ENCODE measurements at places on chromosomes 2 and 18.

GRCh38 chr18:76569644-76570419, 74.8 kb upstream of the ZNF516 start:
- DNase-seq, result no peak

DNA sequence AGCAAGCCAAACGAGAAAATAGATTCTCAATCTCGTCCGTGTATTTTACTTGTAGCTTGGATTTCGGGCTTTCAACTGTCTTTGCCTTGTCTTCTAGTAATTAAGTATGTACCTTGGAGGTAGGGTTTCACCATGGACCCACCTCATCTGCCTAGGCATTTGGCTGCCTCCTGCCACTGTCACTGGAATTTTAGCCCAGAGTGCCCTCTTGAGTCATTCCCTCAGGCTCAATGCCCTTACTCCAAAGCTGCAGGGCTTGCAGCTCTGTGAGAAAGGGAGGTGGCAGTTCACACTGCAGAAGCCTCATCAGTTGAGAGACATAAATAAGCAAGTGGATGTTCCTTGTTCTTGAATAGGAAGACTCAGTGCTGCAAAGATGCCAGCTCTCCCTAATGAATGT, 89.6 kb downstream of the VSNL1 start:
- no peak for DNase-seq

- no peak for DNase-seq
Observed at GRCh38 chr2:203783496-203784203, 77.2 kb downstream of the CD28 start.

DNA sequence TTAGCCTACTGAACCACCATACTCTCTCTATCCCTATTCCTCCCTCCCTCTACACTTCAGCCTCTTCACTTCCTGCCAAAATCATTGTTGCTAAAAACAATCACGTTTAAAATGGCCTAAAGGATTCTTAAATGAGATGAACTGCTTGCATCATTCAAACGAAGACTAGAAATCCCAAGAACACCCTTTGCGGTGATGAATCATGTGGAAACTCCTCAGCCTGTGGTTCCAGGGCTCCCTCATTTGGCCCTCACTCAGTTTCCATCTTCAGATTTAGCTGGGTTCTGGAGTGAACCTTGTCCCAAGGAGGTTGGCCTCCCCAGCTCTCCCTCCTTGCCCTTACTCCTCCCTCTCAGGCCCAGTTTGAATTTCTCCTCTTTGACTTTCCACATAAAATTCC, 125.6 kb upstream of the CDC42EP3 start:
- no peak for DNase-seq

DNA sequence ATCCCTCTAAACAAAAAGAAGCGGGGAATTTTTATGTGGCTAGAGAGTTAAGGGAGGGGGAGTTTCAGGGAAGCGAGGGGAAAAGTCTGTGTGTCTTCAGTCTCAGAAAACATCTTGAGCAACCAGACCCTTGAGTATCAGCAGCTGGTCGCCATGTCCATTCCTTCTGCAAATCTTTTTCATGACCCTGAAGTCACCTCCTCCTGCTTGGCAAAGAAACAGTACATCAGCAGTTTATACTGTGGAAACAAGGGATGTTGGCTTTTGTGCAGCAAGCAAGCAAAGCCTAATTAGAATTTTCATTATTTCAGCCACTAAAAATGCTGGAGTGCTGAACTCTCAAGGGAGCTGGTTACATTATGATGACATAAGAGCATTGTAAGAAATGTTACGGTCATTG, 187.4 kb upstream of the SLC8A1 start:
- no peak for DNase-seq

- no peak for DNase-seq
Observed at GRCh38 chr2:183010112-183010511, 28.1 kb downstream of the NCKAP1 start.

DNA sequence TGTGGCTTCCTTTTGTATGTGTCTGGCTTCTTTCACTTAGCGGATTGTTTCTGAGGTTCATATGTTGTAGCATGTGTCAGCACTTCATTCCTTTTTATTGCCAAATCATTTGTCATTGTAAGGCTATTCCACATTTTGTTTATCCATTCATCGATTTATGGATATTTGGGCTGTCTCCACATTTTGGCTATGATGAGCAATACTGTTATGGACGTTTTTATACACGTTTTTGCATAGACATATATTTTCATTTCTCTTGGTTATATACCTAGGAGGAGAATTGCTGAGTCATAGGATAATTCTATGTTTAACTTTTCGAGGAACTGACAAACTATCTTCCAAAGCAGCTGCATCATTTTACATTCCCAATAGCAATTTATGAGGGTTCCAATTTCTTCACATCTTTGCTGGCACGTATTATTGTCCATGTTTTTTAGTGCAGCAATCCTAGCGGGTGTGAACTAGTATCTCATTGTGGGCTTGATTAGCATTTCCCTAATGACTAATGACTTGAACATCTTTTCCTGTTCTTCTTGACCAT, 48.1 kb upstream of the TBC1D8 start:
- no peak for DNase-seq

DNA sequence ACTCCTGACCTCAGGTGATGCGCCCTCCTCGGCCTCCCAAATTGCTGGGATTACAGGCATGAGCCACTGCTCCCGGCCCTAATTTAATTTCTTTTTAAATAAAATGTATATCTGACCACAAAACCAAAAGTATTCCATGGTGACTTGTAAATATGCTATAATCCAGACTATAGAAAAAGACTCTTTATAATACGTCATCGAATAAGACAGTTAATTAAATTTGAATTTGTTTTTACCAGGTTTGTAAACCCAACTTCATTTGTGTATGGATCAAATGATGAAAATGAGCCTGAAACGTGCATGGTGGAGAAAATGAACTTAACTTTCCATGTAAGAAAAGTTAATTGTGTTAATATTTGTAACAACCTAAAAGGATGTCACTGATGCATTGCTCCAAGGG, 69.9 kb downstream of the ITGA4 start:
- DNase-seq, result no peak

GRCh38 chr2:64219149-64219548, 74.9 kb upstream of the PELI1 start:
- DNase-seq, result no peak

DNA sequence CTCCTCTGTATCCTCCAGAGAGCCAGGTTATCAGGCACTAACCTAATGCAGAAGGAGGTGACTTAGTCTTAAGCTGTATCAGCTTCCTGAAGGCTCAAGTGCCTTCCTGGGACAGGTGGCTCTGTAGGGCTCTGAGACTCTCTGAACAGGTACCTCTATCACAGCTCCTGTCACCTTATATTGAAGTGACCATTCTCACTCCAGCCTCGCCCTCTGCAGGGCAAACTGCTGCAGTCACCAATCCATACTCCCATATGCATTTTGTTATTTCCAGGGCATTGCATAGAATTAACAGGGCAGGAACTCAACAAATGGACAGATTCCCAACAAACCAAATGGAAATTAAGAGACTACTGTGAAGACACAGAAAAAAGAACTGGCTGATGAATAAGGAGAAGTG, 203.0 kb upstream of the REV1 start:
- DNase-seq, result no peak

DNA sequence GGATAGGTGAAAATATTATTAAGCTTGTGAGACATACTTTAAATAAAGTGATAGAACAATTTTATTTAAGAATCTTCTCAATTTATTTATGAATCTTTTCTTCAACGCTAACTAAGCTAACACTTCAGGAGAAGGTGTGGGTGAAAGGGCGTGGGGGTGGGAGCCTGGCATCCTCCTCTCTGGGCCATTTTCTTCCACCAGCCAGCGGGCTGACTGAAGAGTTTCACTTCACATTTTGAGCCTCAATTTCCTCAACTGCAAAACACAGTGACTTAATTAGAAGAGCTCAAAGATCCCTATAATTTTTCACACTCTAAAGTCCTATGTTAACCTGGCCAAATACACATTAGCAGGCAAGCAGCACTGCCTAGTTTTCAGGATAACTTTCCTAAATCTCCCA, 94.8 kb downstream of the FTCDNL1 start:
- DNase-seq, result no peak

- no peak for DNase-seq
Observed at GRCh38 chr2:10417551-10418335, 30.4 kb downstream of the ODC1 start.

DNA sequence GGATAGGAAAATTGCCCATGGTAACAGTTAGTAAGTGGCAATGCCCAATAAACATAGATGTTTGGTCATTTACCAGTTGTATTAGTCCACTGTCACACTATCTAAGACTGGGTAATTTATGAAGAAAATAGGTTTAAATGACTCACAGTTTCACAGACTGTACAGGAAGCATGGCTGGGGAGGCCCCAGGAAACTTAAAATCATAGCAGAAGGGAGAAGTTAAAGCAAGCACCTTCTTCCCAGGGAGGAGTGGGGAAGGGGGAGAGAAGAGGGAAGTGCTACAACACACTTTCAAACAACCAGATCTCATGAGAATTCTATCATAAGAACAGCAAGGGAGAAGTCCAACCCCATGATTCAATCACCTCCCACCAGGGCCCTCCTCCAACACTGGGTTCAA, 23.4 kb downstream of the NR4A2 start:
- DNase-seq, result no peak

DNA sequence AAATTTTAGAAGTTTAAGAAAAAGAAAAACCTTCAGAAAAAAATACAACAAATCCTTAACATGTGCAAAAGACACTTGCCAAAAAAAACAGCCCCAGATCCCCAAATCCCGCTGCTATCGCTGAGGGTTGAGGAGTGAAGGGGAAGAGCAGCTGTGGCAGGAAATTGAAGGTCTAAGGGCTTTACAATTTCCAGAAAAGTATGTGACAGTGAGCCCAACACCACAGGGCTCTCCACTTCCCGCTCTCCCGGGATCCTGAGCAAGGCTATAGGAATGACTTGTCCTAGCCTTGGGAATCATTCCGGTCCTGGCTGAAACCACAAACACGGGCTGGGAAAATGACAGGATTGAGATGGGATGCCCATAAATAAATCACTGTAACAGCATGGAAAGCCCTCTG, 191.4 kb downstream of the TMEM163 start:
- no peak for DNase-seq

- no peak for DNase-seq
Observed at GRCh38 chr18:64403784-64404503, 255.1 kb upstream of the LINC00305 start.

DNA sequence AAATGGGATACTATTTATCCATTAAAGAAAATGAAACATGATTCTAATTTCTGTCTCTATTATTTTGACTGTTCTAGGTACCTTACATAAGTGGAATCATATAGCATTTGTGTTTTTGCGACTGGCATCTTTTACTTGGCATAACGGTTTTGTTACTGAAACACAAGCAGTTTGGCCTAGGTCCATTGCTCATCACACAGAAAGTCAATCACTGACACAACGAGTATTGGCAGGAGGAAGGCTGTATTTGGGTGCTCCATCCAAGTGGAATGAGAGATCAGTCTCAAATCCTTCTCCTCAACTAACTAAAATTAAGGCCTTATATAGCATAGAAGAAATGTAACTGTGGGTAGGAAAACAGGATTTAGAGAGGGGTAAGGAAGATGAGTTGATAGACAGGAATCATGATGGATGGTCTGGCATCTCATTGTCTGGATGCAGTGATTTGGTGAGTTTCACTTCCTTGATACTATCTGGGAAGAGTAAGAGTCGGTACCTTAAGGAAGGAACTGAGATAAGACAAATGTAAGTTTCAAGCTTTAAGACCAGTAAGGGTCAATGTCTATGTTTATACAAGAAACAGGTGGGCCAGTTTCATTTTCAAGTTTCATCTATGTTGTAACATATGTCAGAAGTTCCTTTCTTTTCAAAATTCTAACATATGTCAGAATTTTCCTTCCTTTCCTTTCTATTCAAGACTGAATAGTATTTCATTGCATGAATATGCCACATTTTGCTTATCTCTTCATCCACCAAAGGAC, 276.9 kb upstream of the RAB6C start:
- DNase-seq, result no peak

GRCh38 chr18:76619261-76619620, 124.2 kb upstream of the ZNF516 start:
- DNase-seq, result no peak

DNA sequence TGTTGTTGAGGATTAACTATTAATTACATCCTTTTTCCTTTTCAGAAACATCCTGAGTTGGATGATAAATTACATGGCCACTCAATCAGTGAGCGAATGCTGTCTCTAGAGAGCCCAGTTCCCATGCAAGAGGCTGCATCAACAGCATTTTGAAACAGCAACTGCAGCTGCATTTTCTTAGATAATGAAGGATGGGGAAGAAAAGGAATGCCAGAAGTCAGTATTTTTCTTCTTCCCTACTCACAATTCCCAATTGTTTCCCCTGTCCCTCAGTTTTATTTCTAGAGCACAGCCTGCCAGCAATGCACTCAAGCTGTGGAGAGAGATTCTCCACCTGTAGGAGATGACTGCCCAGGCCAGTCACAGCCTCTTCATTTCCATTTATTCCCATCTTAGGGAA, 6.9 kb downstream of the SCN7A start:
- DNase-seq, result no peak

- DNase-seq, result no peak
Observed at GRCh38 chr2:96967436-96967835, 18.9 kb downstream of the FAM178B start.

DNA sequence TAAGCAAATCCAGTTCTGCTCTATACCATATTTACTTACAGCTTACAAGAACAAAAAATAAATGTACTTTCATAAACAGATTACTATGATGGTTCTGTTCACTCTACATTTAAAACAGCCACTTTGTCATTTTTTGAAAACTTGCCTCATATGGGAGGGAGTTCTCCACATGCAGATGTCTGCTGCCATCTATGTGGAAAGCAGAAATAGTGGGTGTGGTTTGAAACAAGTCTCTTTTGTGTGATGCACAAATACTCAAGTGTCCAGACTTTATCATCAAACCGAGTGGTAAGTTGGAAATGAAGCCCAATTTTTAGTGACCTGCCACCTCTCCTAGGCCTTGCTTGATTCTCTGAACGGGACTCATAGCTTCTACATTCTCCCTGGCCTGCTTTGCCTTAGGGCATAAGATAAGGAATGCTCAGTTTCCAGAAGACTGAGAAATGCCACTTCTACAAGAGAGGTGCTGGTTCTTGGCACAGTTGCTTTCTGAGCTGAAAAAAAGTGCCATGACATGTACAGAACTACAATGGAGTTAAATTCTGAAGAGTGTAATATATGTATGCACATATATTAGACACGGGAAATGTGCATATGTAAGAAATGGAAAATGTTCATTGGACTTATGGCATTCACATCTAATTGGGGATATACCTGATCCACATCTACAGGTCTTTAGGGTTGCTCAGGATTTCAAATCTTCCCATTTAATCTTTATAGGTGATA, 221.0 kb downstream of the SLC8A1 start:
- DNase-seq, result no peak

GRCh38 chr2:118967124-118967880, 25.3 kb downstream of the MARCO start:
- no peak for DNase-seq

DNA sequence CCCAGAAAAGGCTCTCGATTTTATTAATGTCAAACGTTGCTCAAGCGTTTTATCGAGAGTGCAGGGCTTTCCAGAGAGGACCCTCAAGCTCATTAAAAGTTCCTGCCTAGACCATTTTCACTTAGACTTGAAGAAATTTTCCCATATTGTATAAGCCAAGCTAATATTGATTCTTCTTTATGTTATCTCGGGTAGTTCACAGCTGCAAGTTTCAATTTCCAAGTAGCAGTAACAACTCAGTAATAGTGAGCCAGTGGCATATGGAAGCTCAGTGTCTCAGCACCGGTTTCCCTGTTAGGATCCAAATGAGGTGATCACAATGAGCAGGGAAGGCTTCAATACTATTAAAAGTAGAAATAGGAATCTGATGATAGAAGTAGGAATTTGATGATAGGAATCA, 274.5 kb downstream of the TMX3 start:
- DNase-seq, result no peak

- no peak for DNase-seq
Observed at GRCh38 chr2:217165547-217165946, 305.7 kb upstream of the TNP1 start.

- DNase-seq, result no peak
Observed at GRCh38 chr2:103484906-103485305, 723.1 kb downstream of the TMEM182 start.

All from cerebellum (tissue), 4 donors.